ENCODE measurements at places on chromosomes 2 and 18.

DNA sequence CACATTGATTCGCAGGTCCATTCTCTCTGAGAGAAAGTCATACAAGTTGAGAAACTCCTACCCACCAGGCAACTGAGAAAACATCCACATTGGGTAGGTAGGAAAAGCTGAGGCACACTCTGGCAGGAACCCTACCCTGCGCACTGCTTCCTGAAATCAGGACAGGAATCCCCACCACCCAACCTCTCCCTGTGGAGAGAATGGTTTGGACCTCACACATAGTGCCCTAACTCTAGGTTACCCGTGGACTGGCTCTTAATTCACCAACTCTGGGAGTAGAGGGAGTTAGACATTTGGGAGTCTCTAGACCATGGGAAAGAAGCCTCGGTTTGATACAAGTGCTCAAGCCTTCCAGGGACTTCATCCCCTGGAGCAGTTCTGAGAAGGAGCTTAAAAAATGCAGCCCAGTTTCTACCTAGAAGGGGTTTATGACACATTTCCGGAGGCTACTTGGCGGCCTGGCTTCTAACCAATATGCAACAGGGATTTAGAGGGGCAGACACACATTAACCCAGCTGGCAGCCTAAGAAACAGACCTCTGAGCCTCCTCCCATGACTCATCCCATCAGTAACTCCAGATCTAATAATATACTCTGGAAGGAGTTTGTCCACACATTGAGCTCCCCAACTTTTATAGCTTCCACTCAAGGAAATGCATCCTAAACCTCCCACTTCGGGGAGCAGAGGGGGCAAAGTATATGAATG lies 136.7 kb downstream of the EML6 start:
- DNase-seq = no peak

- DNase-seq = no peak
Measured at GRCh38 chr2:96413323-96413722, 77.8 kb downstream of the NCAPH start.

GRCh38 chr2:171516793-171517192 lies 5.5 kb upstream of the CYBRD1 start:
- no peak for DNase-seq

DNA sequence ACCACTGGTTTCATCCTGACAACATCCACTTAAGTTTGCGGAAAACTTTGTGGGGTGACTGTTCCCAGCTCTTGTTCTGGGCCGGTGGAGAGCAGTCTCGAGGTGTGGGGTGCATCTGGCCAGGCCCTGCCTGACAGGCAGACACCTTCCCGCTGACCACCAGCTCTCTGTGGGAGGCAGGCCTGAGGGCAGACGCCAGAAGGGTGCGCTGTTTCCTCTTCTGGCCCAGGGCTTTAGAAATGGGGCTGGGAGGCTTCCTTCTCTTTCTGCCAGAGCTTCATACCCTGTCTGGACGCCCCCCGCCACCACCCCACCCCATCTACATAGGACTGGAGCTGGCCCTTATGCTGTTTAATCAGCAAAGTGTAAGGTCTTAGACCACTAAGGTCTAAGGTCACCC lies 263.8 kb downstream of the LOXHD1 start:
- no peak for DNase-seq

DNA sequence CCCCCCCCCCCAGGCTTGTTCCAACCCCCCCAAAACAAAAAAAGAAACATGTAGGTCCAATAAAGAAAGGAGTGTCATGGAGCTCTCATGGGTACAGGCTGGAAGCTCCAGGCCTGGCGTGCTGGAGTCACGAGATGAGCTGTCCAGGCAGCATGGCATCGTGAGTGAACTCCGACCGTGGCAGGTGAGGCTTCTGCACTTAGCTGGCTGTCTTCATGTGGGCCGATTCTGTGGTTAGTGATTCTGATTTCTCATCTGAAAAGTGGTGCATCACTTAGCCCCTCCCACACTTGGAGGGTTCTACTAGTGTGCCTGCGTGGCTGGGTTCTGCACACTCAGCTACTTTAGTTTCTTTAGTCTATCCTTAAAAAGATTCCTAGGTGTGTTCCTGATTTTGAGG lies 126.4 kb upstream of the MGAT5 start:
- DNase-seq = peak; percentile 46

DNA sequence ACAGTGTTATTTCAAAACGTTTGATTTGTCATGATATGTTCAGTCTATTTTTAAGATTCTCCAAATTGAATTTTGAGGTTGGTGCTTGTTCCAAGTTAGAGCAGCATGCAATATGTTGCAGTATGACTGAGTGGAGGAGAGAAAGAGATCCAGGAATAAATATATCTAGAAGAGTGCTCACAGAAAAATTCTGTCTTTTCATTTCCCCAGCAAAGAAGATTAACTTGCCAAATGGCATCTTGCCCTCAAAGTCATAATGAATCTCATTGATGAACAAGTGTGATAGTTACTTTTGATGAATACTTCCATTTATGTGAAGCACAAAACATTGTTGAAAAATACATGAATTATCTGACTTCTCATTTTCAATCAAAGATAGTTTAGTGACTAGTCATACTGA lies 95.9 kb downstream of the KCNJ3 start:
- DNase-seq = no peak

DNA sequence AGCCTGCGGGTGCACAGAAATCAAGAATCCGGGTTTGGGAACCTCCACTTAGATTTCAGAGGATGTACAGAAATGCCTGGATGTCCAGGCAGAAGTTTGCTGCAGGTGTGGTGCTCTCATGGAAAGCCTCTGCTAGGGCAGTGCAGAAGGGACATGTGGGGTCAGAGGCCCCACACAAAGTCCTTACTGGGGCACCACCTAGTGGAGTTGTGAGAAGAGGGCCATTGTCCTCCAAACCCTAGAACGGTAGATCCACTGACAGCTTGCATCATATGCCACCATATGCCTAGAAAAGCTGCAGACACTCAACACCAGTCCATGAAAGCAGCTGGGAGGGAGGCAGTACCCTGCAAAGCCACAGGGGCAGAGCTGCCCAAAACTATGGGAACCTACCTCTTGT lies 833.0 kb downstream of the TMEM182 start:
- DNase-seq = no peak

DNA sequence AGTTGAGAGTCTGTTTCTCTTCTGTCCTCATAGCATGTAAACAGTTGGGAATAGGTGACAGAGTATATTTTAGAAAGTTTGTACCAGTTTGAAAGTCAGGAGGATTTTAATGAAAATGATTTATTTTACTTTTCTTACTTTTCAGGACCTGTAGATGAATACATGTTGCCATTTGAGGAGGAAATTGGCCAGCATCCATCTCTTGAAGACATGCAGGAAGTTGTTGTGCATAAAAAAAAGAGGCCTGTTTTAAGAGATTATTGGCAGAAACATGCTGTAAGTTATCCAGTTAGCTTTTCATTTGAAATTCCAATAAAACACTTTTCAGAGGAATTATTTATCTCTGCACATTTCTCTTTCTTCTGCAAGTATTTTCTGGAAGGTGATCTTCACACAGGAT lies 81.1 kb downstream of the ACVR2A start:
- DNase-seq = no peak

DNA sequence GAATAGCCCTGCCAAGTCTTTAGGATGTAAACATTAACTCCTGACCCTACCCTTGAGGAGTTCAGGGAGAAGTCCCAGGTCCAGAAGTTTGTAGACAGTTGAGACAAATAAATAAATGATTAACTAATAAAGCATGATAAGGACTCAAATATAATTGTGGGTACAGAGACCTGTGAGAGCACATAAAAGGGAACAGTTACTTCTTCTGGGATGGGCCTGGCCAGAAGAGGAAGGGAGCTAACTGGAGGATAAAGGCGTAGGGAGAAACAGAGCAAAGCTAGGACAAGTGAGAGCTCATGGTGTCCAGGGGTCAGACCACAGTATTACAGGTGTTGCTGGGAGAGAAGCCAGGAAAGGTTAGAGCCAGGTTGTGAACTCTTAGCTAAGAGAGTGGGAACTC lies 3.0 kb downstream of the LCLAT1 start:
- no peak for DNase-seq

DNA sequence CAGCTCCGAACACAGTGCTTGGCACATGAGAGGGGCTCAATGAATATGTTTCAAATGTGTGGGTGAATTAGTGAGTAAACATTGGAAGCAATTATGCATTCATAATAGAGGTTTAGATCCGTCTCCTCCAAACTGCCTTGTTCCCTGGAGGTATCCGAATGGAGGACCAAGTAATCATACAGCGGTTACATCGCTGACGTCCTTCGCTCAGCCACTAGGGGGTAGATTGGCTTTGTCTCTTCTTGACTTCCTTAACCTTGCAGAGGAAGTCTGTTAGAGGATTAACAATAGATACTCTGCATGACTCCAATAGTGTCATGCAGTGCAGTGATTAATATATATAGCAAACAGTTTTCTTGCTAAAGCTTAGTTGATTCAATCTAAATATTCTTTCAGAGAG lies 517.0 kb downstream of the PTPRM start:
- no peak for DNase-seq

DNA sequence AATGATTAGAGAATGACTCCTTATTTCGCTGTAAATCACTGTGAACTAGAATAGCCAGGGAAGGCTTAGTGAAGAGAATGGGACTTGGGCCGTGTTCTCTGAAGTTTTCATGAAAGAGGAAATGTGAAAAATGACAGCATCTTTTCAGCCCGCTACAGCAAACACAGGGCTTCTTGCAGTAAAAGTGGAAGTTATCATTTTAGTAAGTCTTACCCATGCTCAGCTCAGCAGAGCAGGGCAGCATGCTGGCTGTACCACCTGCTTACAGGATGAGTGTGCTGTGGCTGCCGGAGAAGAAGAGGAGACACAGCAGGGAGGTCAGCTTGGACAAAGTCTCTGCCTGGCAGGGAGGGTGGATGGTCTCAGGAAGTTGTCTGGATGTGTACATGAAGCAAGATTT lies 300.7 kb upstream of the DLGAP1 start:
- no peak for DNase-seq

DNA sequence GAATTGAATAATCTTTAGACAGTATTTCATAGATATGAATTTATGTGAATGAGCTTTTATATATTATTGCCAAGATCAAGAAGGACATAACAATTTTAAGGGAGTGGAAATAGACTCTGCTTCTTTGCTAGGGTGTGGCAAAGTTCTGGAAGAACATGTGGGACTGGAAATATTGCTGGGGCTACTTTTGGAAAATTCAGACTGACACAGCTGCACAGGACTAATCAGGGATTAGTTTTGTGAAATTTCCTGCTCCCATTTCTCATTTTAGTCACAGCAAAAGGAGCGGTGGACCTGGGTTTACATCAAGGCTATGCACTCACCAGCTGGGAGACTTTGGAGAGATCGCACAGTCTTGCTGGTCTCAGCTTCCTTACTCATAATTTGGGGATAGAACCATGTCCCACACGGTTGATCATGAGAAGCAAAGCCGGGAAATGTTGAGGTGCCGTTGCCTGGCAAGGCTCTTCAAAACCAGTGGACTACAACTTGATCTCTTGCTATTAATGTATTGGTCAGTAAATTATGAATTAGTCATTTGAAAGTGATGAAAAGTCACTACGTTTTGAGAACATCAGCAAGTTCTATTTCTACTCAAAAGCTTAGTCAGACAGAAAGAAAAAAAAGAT lies 42.4 kb downstream of the IL1RL2 start:
- DNase-seq = no peak

GRCh38 chr2:163248376-163249253 lies 410.0 kb upstream of the KCNH7 start:
- no peak for DNase-seq

GRCh38 chr18:76377359-76377756 lies 117.7 kb downstream of the ZNF516 start:
- DNase-seq = no peak

- no peak for DNase-seq
Measured at GRCh38 chr2:192513575-192513974, 318.8 kb upstream of the TMEFF2 start.

- DNase-seq = no peak
Measured at GRCh38 chr18:6414723-6415417, at the start of gene L3MBTL4. L3MBTL4 (minus strand) TSS chr18:6414911; CDS start chr18:6311625, 103,286 bp downstream.

GRCh38 chr2:121049950-121050585 lies 234.9 kb downstream of the TFCP2L1 start:
- DNase-seq = no peak

DNA sequence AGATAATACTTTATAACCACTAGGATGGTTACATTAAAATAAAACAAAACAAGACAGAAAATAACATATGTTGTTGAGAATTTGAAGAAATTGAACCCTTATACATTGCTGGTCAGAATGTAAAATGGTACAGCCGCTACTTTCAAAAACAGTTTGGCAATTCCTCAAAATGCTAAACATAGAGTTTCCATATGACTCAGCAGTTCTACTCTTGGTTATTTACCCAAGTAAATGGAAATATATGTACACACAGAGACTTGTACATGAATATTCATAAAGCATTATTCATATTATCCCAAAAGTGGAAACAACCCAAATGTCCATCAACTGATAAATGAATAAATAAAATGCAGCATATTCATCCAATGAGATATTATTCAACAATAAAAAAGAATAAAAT lies 92.5 kb upstream of the LRATD1 start:
- no peak for DNase-seq

DNA sequence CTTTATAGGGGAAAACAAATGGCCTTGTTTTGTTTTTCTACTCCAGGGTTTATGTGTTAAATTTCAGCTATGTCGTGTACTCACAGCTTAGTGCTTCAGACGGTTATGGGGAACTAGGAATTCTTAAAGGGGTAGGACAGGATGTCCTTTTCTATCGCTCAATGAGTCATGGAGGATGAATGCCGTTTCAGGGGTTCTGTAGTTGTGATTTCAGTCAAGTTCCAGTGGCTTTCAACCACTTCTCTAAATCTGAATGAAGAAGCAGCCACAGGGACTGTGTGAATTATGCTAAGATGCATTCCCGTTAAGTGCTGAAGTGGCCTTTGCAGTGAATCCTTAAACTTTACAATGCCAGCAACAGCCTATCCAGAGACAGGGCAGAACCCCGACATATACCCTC lies 1231.7 kb upstream of the ZEB2 start:
- DNase-seq = no peak

DNA sequence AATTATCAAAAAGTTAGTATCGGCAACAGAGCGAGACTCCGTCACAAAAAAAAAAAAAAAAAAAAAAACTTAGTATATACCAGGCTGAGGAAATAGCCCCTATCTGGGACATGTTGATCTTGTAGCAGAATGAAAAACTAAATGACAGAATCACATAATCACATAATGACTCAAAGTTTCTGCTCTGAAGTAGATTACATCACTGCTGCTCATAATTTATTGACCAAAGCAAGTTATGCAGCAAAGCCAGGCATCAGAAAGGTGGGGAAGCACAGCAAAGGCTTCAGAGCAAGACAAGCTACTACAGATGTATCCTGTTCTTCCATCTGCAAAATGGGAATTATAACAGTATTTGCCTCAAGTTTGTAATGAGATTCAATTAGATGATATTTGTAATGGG lies 68.1 kb downstream of the BOD1L2 start:
- DNase-seq = no peak

DNA sequence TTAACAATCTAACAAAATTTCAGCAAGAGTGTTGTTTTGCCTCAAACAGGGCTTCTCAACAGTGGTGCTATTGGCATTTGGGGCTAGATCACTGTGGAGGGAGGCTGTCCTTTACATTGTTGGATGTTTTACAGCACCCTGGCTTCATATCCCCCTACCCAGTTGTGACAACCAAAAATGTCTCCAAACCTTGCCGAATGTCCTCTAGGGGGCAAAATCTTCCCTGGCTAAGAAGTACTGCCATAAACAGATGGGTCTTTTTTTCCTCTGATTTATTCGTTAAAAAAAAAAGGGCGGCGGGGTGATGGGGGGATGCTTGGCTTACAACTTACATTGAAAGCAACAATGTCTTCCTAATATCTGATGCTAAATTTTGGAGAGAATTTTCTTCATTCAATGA lies 207.6 kb upstream of the CCDC150 start:
- no peak for DNase-seq

- no peak for DNase-seq
Measured at GRCh38 chr18:69401972-69402532, 1.4 kb downstream of the DOK6 start.
